GM12878 (cell line): ENCODE measurements at places on chromosomes 3 and 15. TPM values are rescaled to one million over a fixed set of nuclear protein-coding genes. Genes with fewer than 3 reads are reported as not detected.

The POC1A gene
- total RNA-seq, result 22.9 and 23.4 TPM in 2 replicates

The GOLGA8S gene
- not detected in 2 replicates for total RNA-seq

The TMEM43 gene
- total RNA-seq, result 18.0 and 18.7 TPM in 2 replicates

GRCh38 chr15:28456476-28457395 is 76.0 kb downstream of the GOLGA8G start:
- DNase-seq, result no peak

DNA sequence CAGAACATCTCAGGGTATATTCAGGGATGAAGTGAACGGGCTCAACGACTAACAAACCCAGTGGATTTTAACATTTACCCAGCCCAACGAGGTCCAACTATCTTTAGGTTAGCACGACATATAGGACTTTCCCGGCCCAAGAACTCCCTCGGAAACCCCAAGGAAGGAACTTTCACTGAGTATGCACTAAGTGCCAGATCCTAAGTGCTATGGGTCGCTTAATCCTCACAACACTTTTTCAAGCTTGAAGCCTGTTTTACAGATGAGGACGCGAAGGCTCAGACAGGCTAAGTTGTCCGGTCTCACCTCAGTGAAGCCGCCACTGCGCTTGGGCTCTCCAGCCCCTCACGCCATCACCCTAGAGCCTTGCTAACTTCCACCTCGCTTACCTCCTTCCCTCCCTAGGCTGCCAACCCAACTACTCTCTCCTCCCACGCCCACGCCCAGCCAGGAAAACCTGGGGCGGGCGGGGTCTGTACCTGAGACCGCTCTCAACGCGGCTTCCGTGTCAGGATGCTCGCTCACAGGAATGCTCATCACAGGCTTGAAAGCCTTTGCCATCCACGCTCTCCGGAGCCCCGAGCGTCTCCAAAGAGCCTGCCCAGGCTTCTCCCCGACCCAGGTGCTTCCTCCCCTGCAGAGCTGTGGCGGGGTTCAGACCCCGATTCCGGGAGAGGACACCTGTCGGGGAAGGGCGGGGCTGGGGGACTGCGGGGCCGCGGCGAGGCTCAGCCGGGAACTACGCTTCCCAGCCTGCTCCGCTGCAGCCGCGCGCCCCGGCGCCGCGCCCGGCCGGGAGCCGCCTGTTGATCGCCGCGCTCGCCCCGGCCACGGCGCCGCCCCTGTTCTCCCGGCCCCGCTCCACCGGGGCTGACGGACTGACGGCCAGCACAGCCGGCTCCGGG is at the start of gene TMOD2:
TSS of gene TMOD2 (plus strand) at position 806 of the 905 bp plus-strand sequence. CDS start 14,845 bp downstream, outside the sequence.
- DNase-seq, result no peak

DNA sequence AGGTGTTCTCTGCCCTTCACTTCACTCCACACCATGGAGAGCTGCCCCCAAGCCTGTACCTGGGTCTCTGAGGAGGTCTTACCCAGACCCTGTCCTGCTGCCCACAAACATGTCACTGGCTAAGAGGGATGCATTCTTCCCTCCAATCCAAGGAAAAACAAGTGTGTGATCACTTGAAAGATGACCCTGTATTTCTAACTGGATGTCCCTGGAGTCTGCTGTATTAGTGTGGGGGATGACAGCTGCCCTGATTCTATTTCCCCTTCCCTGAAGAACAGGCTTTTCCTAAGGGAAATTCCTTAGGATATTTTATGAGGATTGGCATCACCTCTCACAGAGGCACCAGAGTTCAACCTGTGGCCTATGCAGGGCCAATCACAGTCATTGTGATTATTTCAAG is 55.0 kb upstream of the GATA2 start:
- no peak for DNase-seq

GRCh38 chr3:70273492-70273891 is 38.9 kb downstream of the MDFIC2 start:
- DNase-seq, result no peak

DNA sequence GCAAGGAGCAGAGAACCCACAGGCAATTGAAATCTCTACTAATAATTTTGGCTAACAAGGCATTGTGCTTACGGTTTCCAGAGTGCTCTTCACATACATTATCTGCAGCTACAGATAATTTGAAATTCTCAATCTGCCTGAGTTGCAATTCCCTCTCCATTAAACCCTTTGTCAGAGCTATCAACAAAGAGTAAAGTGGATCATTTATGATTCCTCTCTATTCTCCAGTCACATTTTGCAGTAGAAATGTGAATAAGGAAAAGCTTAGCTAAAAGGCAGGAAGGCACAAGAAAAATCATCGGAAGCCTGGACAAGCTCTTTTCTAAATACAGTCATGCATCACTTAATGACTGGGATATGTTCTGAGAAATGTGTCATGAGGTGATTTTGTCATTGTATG is 49.6 kb downstream of the FAM98B start:
- no peak for DNase-seq

- DNase-seq, result no peak
Observed at GRCh38 chr3:114644367-114644766, 350.5 kb downstream of the TIGIT start.
